Occipital lobe (tissue), 3 donors: ENCODE measurements at places on chromosomes 2 and 18.
A peak's percentile ranks its signal among the peaks of the same experiment; 100 is the strongest.

DNA sequence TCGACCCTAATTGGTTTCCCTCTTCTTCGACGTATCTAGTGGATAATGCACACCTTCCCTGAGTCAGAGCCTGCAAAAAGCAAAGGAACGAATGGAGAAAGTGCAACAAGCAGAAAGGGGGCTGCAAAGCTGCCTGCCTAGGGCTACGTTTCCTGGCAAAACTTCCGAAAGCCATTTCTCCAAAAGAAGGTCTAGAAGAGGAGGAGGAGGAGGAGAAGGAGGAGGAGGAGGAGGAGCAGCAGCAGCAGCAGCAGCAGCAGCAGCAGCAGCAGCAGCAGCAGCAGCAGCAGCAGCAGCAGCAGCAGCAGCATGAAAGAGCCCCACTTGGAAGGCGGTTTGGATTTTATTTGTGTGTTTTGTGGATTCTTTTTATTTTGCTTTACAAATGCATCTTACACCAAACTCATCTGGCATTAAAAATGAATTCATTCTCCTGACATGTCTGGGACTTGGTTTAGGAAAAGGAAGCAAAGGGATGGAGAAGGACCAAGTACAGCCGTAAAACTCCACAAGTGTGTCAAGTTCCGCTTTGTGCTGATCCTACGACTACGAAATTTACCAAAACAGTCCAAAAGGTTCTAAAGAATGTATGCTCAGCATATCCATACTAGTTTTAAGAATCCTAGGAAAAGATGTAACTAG, 2.0 kb downstream of the TCF4 start:
- peak; percentile 11 for DNase-seq

- no peak for DNase-seq
Measured at GRCh38 chr2:228917220-228917619, 353.9 kb downstream of the PID1 start.

GRCh38 chr2:38951766-38952165, 62.1 kb downstream of the ARHGEF33 start:
- no peak for DNase-seq

DNA sequence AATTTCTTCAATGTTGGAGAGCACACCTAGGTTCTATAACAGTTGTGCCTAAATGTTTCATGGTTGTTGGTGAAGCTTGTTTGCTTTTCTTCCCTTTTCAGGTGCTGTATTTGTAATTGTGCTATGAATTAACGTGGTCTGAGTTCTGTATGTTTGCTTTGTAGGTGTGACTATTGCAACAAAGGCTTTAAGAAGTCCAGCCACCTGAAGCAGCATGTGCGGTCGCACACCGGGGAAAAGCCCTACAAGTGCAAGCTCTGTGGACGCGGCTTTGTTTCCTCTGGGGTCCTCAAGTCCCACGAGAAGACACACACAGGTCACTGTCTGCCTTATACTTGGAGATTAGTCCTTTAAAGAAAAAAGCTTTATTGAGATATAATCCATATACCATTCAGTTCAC, 91.2 kb downstream of the ZNF236 start:
- DNase-seq, result no peak

GRCh38 chr2:173760553-173760952, 204.6 kb downstream of the SP3 start:
- DNase-seq, result no peak
